ENCODE measurements at places on chromosomes 11 and 22.

- no peak overlapping the region for H3K27ac ChIP-seq
- H3K27me3 ChIP-seq, result no peaks in the 10 kb centered on the region
- H3K4me3 ChIP-seq, result no peak overlapping the region
- peaks cover 15% of the 10 kb centered on the region for H3K36me3 ChIP-seq
These were observed 161.5 kb downstream of the WNT11 start for GRCh38 chr11:76044750-76045320.

GRCh38 chr11:65651589-65652510, 10.9 kb downstream of the RELA start:
- H3K27ac ChIP-seq, result peak overlapping the region; percentile 94
- peaks cover 78% of the 10 kb centered on the region for H3K36me3 ChIP-seq
- no peaks in the 10 kb centered on the region for H3K27me3 ChIP-seq
- DNase-seq, result peak; percentile 26

DNA sequence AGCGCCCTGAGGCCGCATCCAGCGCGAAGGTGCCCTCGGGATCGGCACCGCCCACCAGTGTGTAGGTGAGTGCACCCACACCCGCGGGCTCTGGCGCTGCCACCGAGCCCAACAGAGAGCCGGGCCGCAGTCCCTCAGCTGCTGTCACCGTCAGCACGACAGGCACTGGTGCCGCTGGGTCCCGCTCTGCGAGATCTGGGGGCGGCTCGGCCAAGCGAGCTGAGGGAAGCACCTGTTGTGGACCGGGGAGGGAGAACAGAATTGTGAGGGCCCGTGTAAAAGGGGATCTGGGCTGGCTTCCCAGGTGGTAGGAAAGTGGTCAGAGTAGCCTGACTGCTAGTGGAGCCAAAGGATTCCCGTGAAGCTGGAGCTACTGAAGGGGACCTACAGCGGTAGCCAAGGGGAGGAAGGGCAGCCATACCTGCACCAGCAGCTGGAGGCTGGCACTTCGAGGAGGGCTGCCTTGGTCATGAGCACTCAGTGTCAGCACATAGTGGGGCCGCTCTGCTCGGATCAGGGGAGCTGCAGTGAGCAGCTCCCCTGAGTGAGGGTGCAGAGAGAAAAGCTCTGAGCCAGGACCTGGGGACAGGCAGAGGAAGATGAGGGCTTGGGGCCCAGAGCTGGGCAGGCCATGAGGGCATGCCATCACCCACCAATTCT, 11.5 kb upstream of the TPP1 start:
- no peaks in the 10 kb centered on the region for H3K36me3 ChIP-seq
- peaks cover 10% of the 10 kb centered on the region for H3K4me1 ChIP-seq
- no peak overlapping the region for H3K27ac ChIP-seq
- no peaks in the 10 kb centered on the region for H3K27me3 ChIP-seq
- DNase-seq, result no peak
- H3K4me3 ChIP-seq, result no peak overlapping the region

GRCh38 chr11:46291441-46292150, 14.1 kb downstream of the CREB3L1 start:
- peaks cover 2% of the 10 kb centered on the region for H3K27me3 ChIP-seq
- no peaks in the 10 kb centered on the region for H3K36me3 ChIP-seq
- DNase-seq, result no peak
- no peak overlapping the region for H3K27ac ChIP-seq

DNA sequence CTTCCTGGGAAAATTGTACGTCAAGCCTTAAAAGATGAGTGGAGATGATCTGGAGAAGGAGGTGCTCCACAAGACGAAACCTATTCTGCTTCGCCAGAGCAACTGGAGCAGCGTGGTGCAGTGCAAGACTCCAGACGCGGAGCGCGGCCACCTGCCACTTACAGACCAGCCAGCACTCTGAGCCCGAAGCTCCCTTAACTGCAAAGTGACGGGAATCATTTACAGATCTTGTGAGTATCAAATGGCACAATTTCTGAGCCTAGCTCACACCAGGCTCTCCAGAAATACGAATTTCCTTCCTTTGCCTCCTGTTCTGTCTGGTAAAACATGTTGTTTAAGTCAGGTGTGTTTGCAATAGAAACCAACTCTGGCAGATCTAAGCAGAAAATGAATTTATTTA, 369.3 kb downstream of the CADM1 start:
- H3K27ac ChIP-seq, result no peak overlapping the region
- H3K4me1 ChIP-seq, result no peaks in the 10 kb centered on the region
- no peaks in the 10 kb centered on the region for H3K27me3 ChIP-seq
- no peak for DNase-seq

- no peaks in the 10 kb centered on the region for H3K27me3 ChIP-seq
- no peak overlapping the region for H3K27ac ChIP-seq
- no peaks in the 10 kb centered on the region for H3K4me1 ChIP-seq
- H3K36me3 ChIP-seq, result peaks cover 5% of the 10 kb centered on the region
- peak; percentile 13 for DNase-seq
These were observed 54.6 kb downstream of the PRCP start for GRCh38 chr11:82845356-82846353.

DNA sequence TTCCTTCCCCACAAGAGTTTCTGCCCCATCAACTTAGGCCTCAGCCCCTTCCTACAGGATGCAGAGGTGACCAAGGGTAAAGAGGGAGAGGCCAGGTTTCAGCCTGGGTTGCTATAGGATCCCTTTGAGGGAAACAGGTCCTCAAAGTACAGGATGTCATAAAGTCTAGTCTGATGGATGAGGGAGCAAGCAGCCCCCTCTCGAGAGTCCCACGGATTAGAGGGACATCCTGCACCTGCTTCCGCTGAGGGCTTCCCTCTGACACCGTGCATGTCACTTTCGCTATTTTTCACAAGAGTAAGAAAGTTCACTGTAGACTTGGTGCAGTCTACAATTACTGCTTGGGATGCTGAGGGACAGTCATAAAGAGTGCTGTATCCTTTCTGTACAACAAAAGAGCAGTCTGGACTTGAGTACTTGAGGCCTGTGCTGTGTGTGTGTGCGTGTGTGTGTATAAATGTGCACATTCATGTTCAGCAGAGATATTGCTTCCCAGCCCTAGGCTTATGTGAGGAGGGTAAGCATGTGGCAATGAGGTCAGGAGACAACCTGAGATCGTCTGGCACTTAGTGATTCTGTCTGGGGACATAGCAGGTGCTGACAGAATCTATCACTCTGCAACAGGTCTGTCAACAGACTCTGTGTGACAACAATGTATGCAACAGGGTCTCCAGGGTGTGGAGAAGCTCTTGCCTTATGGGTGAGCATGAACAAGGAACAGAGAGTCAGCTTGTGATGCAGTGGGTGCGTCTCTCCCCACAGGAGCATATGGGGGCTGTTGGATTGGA, 18.0 kb upstream of the CHST1 start:
- H3K36me3 ChIP-seq, result no peaks in the 10 kb centered on the region
- H3K27ac ChIP-seq, result no peak overlapping the region
- H3K27me3 ChIP-seq, result peaks cover 10% of the 10 kb centered on the region
- peak; percentile 80 for DNase-seq

- no peak overlapping the region for H3K27ac ChIP-seq
- no peak for DNase-seq
- no peaks in the 10 kb centered on the region for H3K4me1 ChIP-seq
- H3K4me3 ChIP-seq, result no peak overlapping the region
These were observed 112.7 kb downstream of the PDE3B start for GRCh38 chr11:14756349-14756748.

DNA sequence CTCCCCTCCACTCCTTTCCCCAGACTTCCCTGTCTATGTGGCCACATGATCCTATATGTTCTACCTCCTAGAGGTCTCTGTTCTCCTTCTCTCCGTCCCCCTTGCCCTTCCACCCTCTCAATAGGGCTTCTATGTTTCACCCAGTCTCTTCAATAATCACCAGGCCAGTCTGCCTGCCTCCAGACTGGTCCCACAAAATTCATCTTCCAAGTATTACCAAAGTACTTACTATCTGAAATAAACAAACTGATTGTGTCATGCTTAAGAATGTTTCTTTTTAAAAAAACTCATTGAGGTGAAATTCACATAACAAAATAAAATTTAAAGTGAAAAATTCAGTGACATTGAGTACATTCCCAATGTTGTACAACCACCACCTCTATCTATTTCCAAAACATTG, 44.2 kb downstream of the MTNR1B start:
- no peaks in the 10 kb centered on the region for H3K27me3 ChIP-seq
- H3K27ac ChIP-seq, result no peak overlapping the region
- no peaks in the 10 kb centered on the region for H3K4me1 ChIP-seq
- no peaks in the 10 kb centered on the region for H3K36me3 ChIP-seq
